ENCODE measurements at places on chromosomes 16 and 17.
A peak's percentile ranks its signal among the peaks of the same experiment; 100 is the strongest.

- no peak overlapping the region for H3K4me3 ChIP-seq
- H3K36me3 ChIP-seq: peaks cover 39% of the 10 kb centered on the region
- DNase-seq: no peak
- no peak overlapping the region for H3K27ac ChIP-seq
These were observed 11.1 kb downstream of the CRYBA1 start for GRCh38 chr17:29257756-29258155.

DNA sequence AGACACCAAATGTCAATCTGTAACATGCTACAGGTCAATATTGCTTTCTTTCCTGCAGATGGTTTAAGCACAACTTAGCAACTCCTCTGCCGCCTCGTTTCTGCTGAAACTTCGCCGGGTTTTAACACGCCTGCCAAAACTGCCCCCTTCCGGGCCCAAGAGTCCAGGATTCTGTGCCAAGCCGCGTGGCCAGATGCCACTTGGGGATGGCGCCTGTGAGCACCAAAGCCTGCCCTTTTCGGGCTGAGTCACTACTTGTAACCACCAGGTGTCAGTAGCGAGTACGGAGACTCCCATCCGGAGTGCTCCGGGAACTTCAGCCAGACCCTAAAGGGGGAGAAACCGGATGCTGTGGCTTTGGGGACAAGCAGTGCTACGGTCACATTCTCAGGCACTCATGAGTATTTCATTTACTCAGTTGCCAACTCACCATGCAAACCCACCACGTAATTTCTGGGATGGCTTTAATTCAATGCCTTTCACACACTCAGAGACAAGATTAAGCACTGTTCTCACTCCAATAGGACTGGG, 7.8 kb downstream of the PMP22 start:
- peak; percentile 86 for DNase-seq
- peak overlapping the region; percentile 67 for H3K4me3 ChIP-seq
- peak overlapping the region; percentile 1 for H3K27ac ChIP-seq
- H3K27me3 ChIP-seq: no peaks in the 10 kb centered on the region
- peaks cover 26% of the 10 kb centered on the region for H3K36me3 ChIP-seq

GRCh38 chr16:70544548-70544947, 20.9 kb downstream of the SF3B3 start:
- H3K36me3 ChIP-seq: peaks cover 100% of the 10 kb centered on the region
- DNase-seq: no peak
- H3K4me3 ChIP-seq: no peak overlapping the region
- H3K27me3 ChIP-seq: no peaks in the 10 kb centered on the region
- H3K4me1 ChIP-seq: no peaks in the 10 kb centered on the region

- H3K27me3 ChIP-seq: no peaks in the 10 kb centered on the region
- H3K4me1 ChIP-seq: no peaks in the 10 kb centered on the region
- no peak overlapping the region for H3K4me3 ChIP-seq
- peaks cover 16% of the 10 kb centered on the region for H3K36me3 ChIP-seq
- DNase-seq: no peak
- H3K27ac ChIP-seq: no peak overlapping the region
These were observed 30.7 kb downstream of the CIITA start for GRCh38 chr16:10907757-10908045.

DNA sequence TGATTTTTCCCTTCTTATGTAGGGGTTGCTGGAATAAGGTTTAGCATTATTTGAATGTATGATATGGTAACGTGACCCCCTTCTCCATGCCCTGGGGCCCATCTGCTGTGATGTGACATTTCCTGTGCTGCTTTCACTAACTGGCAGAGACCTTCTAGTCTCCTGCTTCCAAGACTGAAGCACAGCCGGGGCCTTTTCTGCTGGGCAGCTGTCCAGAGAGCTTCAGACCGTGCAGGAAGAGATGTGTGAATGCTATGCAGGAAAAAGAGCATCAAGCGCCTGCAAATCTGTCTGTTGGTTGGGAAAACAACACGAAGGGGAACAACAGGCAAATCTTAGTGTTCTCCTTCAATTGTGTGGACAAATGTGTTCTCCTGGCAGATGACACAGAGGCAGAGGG, 128.5 kb downstream of the SPACA3 start:
- H3K27ac ChIP-seq: no peak overlapping the region
- H3K4me3 ChIP-seq: no peak overlapping the region
- H3K4me1 ChIP-seq: no peaks in the 10 kb centered on the region
- peaks cover 24% of the 10 kb centered on the region for H3K27me3 ChIP-seq
